Activated gamma-delta T cell treated with Interleukin-2 at 50 U/mL for 16 hours (primary cell): ENCODE measurements at places on chromosomes 1 and 21.
A peak's percentile ranks its signal among the peaks of the same experiment; 100 is the strongest.

- DNase-seq, result no peak
Measured at GRCh38 chr21:39377444-39378050, 28.7 kb upstream of the HMGN1 start.

- no peak for DNase-seq
Measured at GRCh38 chr1:236052232-236052993, 12.5 kb downstream of the NID1 start.

DNA sequence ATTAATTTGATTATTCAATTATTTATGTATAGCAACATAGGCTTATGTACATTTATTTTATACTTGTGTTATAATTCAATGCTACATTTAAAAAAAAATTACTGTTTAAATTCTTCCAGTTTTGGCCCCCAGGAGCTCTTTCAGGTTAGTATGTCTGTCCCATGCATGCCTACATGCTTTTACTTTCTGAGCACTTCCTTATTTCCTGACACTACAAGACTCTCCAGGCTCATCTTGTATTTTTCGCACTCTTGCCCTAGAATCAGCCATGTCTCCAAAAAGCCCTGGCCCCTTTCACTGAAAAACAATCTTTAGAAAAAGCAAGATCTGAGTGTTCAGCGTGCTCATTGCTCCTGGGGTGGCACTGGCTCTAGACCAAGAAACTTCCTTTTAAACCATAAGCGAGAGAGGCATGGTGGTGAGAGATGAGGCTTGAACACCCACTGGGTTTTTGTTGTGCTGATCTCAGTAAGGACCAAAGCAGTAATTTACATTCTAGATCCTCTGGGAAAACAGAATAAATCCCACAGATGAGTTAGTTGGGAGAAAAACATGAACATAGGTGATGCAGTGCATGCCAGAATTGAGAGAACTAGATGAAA lies 95.0 kb downstream of the SLC30A10 start:
- DNase-seq, result no peak

- DNase-seq, result no peak
Measured at GRCh38 chr1:207017615-207018559, 14.7 kb downstream of the C1orf116 start.

DNA sequence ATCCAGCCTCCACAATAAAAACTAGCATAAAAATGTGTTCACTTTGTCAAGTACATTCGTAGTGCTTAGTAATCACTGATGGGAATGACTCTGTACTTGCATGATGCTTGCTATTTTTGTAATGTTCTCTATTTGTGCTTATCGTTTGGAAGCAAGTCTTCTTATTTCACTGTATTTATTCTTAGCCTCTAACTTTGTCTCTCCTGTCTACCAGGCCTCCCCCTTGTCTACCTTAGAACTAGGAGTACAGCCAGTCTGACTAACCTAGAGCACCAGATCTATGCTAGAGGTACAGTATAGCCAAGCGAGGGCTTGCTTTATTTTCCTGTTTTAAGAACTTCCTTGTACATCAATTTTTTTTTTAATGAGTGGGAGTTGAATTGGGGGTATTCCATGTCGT lies 108.2 kb downstream of the VPS13D start:
- no peak for DNase-seq

DNA sequence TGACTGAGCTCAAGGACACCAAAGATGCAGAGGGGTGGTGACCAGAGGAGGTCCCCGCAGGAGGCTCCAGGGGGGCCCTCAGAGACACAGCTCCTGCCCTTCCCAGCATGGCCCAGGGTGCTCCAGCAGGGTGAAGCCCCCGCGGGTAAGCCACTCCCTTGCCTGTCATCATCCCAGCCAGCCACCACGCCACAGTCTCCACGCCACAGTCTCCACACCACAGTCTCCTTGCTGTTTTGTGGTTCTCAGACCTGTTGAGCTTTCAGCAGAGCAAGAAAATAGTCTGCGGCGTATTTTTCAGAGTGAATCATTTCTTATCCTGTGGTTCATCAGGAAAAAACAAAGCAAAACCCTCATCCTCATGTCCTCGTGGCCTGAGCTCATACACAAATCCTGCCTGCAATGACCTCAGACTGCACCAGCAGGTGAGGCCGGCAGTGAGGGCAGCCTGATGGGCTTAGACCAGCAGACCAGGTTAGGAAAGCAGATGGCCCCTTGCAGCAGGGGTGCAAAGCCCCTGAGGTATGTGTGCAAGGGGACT lies 25.7 kb upstream of the ABCG1 start:
- peak; percentile 67 for DNase-seq

- peak; percentile 75 for DNase-seq
Measured at GRCh38 chr1:44786138-44786840, 1.7 kb downstream of the BEST4 start.

DNA sequence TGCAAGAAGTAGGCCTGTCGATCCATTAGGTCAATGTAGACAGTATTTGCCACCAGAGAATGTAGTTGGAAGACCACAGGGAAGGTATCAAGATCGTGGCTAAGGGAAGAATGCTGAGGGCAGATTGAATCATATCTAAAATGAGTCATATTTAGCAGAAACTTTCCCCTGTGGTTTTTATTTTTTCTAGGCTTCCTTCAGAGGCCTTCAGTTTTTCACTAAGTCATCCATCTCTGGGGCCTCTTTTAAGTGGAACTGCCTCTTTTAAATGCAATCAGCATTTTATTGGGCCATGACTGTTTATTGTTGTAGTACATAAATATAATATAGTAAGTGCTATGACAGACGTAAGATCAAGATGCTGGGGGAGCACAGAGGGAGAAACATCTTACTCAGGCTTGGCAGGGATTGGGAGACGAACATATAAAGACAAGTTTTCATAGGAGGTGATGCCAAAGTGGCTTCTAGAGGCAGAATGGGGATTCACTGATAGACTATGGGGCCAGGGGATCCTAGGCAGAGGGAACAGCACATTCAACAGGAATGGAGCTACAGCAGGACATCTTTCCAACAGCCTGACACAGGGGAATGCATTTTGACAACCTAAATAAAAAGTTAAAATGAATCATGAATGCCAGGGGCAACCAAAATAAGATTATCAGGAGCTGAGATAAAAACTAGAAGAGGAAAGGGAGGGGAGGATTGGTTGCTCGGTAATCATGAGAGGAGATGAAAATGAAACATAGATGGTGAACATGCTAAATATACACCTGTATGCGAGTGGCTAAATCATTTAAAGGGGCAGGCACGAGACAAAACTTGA lies 20.1 kb downstream of the UBE2U start:
- DNase-seq, result no peak

DNA sequence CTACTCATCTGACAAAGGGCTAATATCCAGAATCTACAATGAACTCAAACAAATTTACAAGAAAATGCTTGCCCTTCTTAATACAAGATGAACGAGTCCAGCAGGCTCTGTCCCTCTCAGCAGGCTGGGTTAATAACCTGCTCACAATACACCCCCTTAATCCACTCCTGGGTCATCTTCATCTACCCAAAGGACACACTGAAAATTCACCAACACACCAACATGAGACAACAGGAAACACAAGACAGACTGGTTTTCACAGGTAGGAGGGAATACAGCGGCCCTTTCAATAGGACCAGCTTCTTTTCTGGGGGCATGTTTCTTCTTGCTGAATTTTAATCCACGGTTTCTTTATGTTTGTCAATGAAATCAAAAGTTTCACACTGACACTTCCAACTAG lies 44.6 kb downstream of the SUSD4 start:
- DNase-seq, result no peak

GRCh38 chr1:185477638-185478580 lies 160.9 kb upstream of the IVNS1ABP start:
- no peak for DNase-seq
